ENCODE measurements at places on chromosomes 2 and 18.

GRCh38 chr2:42864641-42865280 lies 72.4 kb upstream of the HAAO start:
- DNase-seq, result no peak

DNA sequence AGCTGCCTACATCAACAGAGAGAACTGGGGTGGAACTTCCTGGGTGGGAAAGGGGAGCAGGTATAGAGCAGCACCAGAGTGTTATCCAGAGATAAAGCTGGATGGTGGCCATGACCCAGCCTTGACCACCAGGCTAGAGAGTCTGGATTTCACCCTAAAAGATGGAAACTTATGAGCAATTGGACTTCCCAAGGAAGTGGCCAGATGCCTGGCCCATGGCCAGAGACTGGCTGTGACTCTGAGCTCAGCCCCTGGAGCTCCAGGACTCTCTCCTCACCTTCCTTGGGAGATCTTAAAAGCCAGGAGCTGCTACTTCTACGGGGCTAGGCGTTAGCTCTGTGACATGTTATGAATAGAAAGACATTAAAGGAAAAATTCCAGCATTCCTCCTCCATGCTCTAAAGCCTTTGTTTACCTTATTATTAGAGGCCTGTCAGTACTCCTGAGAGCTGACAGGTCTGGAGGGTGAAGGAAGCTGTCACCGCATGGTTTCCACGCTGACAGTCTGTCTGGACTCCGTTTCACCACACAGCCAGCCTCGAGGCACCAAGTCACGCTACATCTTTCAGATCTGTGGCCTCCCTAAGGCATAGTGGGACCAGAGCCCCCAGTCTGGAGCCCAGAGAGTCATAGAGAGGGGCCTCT lies 260.0 kb upstream of the SIX2 start:
- DNase-seq, result no peak

- peak; percentile 52 for DNase-seq
Observed at GRCh38 chr2:239200646-239201530, 199.9 kb downstream of the HDAC4 start.

- peak; percentile 88 for DNase-seq
Observed at GRCh38 chr2:85133751-85134254, 611 bp downstream of the TCF7L1 start.

- no peak for DNase-seq
Observed at GRCh38 chr18:73007195-73007914, 139.6 kb upstream of the NETO1 start.

- DNase-seq, result peak; percentile 54
Observed at GRCh38 chr2:8563814-8564474, 117.9 kb upstream of the ID2 start.

- no peak for DNase-seq
Observed at GRCh38 chr2:55775828-55776227, 82.2 kb upstream of the PNPT1 start.

DNA sequence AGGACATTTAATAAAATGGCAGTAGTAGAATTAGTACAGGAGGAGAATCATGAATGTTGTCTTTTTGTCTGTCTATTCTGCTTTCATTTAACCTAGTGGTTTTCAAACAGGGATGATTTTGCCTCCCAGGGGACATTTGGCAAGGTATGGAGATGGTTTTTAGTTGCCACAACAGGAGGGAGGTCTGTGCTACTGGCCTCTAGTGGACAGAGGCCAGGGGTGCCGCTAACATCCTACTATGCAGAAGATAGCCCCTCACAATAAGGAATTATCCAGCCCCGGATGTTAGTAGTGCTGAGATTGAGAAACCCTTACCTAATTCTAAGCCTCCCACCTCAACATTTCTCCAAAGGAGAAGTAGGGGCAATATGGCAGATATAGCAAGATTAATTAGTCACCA lies 18.3 kb downstream of the FASTKD2 start:
- DNase-seq, result no peak

DNA sequence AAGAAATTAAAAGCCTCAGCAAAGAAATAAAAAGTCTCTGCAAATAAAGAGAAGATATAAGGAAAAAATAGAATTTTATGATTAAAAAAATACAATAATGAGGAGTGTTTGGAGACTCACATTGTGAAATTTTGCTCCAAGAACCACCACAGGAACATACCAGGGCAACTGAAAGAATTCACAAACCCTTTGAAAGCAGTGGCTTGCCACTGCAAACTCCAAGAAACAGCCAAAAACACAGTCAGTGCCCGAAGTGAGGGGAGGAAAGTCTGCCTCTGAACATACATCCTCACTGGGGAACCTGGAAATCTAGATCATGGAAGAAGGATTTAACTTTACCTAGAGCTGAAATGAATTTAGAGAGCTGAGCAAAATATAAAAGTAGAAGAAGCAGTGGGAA lies 33.1 kb downstream of the EVA1A start:
- no peak for DNase-seq

DNA sequence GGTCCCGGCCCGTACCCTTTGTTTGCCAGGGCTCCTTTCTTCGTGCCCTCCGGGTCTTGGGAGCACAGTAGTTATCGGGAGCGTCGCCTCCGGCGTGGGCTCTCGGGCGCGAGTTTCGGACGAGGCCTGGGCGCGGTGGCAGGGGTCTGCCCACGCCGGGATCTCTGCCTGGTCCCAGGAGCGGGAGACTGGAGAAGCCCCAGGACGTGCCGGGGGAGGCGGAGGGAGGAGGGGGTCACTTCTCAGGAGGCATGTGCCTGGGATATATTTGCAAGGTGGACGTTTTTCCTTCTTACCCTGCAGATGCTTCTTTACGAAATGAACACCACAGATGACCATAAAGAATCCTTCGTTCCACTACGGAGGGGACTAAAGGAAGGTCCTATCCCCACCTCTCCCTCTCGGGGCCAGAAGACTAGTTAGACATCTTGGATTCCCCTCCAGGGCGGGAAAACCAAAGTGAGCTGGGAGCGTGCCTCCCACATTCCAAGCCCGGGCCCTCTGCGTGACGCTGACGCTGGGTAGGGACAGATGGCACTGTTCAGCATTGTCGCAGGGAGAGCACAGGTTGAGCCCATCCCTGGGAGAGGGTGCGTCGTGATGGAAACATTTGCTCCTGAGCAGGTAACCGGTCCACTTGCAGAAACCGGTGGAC lies 483 bp upstream of the FHL2 start:
- no peak for DNase-seq

DNA sequence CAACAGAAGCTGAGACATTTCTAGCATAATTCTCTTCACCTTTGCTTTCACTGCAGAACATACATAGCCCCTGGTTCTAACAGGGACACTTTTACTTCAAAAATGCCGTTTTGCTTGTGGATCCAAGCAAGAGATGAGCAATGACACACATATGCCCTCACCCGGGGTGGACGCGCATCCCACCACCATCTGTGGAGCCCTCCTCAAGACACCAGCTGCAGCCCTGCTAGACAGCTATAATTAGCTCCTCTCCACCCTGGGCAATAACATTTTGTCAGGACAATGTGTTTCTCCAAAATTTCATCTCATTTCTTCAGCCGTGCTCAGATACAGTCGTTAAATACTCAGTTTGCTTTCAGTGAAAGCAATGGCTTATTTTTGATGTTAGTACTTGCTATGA lies 368.7 kb upstream of the RAB6C start:
- DNase-seq, result no peak

GRCh38 chr2:196206804-196207203 lies 35.4 kb upstream of the STK17B start:
- no peak for DNase-seq

DNA sequence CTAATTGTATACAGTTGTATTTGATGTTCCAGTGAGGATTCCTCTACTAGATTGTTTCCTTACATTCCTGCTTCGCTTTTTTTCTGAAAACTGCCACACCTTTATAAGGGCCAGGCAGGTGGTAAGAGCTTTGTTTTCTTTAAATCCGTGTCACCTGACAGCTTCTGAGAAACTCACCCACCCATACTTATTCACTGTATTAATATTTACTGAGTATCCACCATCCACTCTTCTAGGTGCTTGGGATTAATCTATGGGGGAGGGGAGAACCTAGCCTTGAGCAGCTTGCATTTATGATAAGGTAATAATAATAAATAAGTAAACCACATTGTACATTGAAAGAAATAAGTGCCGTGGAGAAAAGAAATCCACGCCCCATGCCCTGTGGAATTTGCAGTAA lies 174.7 kb upstream of the AGAP1 start:
- DNase-seq, result no peak
